GM13976 (cell line): ENCODE measurements at places on chromosomes 3 and 15.

DNA sequence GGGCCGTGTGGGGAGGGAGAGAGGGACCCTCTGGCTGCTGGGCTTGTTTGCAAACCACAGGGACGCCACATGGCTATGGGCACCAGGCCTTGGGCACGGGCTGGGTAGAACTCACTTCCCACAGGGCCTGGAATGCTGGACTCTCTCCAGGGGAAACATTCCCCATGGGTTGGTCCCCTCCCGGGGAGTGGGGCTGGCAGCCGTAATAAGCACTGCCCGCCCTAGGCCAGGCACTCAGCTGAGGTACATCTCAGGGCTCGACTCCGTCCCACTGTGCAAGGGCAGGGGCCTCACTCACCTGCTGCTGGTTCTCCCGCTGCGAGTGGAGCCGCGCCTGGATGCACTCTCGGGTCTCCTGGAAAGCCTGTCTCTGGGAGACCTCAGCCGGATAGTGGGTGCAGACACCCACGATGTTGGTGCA is 96.7 kb downstream of the ADCY5 start:
- DNase-seq, result no peak

- no peak for DNase-seq
These were observed 231.2 kb upstream of the ARRDC4 start for GRCh38 chr15:97729270-97729669.

DNA sequence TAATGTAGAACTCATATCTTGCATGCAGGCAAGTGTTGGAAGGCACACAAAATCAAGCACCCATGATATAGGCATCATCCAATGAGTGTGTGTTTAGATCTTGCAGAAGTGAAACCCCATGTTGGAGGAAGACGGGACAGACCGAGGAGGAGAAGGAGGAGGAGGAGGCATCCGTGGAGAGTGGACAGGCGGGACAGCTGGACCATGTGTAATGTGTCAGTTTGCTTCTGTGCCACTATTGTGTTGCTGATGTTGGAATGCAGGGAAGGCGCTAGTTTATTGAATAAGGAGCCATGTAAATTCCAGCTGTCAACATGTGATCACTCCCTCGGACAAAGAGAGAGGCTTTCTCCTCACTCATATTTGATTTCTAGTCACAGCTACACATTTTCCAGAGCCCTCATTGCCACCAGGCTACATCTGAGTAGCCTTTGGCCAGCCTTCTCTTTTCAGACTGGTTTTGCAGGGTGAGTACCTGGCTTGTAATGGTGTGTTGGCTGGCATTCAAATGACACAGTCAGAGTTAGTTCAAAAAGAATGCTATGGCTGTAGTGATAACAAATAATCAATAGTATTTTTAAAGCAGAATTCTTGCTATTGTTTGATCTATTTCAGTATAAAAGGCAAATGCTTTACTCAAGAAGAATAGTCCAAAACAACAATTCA is 1037.6 kb upstream of the NR2F2 start:
- no peak for DNase-seq

DNA sequence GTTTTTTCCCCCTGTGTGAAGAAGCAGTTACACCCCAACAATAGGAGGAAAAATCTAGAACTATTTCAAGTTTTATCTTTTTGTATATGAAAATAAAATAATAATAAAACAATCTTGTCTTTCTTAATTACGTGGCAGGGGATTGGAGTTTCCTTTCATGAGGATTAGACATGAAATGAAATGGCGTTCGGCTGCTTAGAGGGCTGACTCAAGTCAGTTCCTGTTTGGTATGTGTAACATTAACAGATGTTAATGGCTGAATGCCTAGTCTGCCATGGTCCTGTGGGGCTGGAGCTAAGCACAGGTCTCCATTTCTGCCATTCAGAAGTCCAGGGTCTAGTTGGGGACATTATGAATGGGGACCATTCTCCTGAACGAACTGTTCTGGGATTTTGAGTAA is 3.1 kb upstream of the EXOG start:
- DNase-seq, result no peak

- DNase-seq, result no peak
These were observed 46.1 kb upstream of the TNFSF10 start for GRCh38 chr3:172569128-172570008.

DNA sequence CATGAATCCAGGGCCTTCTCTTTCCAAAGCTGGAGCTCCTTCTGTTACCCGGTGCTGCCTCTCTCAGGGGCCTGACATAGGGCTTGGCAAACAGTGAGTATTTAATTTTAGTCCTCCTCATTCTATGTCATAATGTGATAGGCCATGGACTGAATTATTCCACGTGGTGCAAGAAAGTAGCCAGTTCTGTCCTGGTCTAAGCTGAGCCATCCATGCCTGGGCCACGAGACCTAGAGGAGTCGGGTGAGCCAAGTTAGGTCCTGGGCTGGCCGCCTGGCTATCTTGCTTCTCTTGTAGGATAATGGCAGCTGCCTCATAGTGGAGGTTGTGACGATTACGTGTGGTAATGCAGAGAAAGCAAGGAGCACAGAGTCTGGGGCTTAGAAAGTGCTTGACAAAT is 170.6 kb downstream of the FAM43A start:
- DNase-seq, result no peak

DNA sequence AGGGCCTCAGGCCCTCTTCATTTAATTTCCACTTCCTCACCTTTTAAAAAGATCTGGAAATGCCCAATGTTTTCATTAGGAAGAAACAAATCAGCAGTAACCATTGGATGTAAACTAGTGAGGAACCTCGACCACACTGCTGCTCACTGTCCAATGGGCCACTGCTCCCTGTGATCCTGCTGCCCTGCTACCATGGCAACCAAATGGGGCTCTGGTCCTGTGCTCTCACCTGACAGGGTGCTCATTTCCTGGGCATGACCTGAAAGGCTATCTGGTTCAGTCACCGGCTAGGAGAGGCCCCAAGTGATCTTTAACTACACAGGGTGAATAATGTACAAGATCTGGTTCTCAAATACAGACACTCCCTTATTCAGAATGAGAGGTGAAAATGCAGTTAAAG is 54.6 kb downstream of the ARHGEF3 start:
- DNase-seq, result no peak

DNA sequence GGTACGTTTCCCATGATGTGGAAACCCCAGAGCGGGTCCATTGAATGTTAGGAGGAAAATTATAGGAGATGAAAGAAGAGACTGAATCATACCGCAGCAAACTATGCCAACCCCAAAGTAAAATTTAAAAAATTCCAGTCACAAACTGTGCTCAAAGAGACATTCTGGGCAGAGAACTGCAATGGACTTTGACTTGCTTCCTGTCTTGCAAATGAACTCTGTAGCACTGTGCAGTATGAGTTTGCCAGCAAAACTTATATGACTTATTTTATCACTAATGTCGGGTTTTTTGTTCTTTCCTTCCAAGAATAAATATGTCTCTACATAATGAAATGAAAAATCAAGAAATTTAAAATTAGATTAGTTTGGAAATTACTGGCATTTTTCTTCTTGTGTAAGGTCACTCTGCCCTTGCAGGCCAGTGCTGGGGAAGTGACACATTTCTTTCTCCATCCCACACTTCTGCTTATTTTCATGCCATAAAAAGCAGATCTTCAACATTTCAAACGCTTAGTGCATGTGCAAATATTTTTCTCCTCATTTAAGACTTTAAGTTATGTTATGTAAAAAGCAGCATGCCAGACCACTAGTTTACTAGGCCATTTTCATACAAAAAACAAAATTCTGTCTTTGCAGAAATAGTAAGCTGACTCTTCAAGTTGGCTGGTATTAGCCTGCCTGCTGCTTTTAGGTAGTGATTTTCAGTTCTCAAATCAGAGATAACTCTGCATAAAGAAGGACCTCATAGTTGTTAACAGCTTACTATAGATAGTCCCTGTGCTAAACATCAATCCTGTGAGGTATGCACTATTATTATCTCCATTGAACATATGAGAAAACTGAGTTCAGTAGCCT is 32.2 kb upstream of the SSR3 start:
- no peak for DNase-seq

DNA sequence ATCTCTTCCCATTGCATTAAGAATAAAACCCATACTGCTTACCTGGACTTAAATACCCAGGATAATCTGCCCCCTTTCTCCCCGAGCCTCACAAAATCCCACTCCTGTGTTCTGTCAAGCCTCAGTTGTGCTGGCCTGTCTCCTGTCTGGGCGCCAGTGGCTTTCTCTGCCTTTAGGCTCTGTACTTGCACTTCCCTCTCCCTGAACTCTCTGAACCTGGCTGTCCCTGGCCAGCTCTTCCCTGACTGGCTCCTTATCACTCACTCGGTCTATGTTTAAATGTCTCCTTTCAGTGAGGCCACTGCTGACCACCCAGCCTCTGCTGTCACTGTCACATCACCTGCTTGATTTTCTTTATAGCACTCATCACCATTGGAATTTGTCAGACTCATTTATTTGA is 382.7 kb upstream of the PPP2R3A start:
- DNase-seq, result no peak

DNA sequence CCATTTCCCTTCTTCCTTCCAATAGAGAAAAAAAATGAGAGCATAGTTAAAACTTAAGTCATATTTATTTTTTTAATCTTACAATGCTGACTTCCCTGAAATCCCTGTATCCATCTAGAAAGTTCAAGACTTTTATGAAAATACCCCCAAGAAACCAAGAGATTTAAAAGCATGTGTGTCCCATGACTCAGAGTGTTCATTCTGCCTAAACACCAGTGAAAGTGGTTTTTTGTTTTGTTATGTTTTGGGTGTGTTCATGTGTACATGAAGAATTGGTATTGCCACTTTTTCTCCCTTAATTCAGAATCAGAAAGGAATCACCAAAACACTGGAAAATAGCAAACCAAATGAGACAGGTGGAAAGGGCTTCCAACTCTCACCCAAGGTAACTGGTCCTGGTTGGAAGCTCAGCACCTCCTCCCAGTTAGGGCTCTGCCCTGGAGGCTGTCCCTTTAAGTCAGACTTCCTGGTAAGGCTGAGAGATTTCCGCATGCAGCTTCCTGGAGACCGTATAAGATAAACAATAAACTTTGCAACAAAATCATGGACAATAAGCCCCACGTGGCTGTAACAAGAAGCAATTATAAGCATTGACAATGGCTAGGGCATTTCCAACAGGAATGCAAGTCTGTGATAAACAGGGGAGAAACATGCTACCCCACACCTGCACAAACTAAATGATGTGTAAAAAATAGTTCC is 121.9 kb upstream of the ARHGEF3 start:
- DNase-seq, result no peak

DNA sequence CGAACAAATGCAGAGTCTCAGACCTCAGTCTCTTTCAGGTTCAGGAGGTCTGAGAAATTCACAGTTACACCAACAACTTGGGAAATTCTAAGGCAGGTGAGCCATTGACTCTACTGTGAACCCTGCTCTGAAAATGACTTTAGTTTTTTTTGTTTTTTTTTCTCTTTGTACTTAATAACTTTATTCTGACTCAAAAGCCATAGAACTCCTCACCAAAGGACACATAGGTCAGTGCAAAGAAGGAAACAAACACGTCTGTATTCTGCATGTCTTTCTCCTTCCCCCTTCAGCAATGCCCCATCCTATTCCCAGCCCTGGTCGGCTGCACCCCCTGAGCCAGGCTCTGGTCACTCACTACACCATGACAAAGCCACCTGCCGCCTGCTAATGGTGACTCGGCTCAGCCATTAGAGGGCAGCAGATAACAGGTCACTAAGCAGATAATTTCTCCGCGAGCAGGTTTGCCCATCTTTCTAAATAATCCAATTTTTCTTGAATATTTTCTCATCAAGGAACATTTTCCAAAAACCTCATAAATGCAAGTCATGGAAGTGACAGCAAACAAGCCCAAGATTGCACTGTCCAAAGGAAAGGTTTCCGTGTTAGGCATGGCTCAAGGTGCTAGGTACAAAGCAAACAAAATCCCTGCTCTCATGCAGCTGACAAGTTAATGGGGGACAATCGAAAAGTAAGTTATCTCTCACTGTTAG is 37.7 kb downstream of the TM4SF4 start:
- peak; percentile 67 for DNase-seq
